Right renal pelvis (tissue), 4 donors: ENCODE measurements at places on chromosomes 5 and 9.

GRCh38 chr9:86600291-86600690, 246.1 kb upstream of the TUT7 start:
- no peak for DNase-seq

DNA sequence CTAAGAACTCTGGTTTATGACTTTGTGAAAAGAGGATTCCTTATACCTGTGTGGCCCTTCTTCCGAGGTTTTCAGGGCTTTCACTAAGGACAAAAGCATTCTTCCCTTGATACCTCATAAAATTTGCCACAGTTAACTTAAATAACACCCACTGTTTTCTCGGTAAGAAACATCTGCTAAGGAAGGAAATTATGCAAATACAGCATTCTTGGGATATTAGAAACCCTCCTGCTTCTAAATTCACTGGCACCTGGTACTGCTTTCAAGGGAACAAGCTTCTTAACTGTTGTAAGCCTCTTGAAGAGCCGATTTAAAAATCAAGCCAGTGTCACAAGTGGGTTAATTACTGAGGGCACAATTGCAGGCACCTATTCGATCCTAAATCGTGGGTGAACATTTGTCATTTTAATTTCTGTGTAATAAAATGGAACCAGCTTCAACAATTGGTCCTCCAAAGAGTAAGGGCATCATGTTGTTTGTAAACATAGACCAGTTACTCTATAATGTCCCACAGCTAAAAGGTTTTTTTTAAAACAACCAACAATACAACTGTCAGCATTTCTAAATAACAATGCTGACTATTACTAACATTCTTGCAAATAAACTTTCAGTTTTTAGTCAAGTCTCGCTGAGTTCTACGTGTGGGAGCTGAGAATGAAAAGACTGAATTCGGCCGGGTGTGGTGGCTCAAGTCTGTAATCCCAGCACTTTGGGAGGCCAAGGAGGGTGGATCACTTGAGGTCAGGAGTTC, 26.6 kb downstream of the AK3 start:
- no peak for DNase-seq

DNA sequence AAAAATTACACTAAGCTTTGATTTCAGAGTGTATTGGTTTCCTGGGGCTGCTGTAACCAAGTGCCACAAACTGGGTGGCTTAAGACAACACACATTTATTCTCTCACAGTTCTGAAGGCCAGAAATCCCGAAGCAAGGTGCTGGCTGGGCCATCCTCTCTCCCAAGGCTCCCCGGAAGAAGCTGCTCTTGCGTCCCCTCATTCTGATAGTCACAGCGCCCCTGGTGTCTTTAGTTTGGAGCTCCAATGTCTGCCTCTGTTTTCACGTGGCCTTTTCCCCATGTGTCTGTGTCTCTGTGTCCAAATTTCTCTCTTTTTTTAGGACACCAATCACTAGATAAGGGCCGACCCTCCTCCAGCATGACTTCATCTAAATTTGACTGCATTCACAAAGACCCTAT, 56.7 kb downstream of the ROPN1L start:
- DNase-seq, result no peak

DNA sequence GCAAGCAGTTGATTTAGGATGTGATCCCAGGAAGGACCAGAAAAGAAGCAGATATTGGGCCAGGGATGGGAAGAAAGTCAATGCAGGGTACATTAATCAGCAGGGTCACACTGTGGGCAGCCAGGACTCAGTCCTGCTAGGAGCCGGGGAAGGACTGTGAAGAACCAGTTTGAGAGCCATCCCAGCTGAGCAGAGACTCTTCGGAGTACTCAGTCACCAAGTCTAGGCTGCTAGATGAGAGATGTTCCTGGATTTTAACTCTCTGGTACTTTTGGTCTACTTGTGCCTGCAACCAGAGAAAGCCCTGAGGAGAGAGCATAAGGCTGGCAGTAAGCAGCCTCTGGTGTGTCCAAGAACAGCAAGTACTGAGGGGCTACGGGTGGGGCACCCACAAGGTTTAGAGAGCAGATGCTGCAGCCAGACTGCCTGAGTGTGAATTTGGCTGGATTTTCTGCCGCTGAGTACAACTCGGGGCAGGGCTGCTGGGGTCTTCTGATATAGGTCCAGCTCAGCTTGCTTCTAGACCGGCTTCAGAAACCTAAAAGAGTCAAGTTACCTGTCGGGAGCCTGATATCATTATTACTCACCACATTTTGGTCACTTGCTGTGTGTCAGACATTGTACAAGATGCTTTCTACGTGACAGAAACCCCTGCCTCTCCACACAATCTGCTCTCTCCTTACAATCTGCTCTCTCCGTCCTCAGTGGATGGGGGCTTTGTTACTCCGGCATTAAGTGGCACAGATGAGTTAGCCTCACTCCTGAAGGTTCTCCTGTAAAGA, 250.2 kb upstream of the GAS1 start:
- no peak for DNase-seq

DNA sequence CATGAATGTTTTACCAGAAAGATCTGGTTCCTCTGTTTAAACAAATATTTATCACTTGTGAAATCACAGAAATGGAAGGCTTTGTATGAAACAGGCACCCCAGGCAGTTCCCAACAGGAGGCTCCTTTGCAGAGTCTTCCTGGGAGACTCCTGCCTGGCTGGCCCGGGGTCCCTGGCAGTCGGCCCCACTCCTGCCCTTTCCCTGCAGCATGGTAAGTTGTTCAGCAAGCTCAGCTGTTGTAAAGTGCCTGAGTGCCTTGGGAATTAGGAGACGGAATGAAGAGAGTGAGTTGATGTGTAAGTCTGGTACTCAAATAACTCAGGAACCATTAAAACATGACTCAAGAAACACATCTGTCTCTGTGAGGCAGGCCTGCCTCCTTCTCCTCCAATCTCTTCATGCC, 17.5 kb upstream of the LHFPL2 start:
- DNase-seq, result no peak

DNA sequence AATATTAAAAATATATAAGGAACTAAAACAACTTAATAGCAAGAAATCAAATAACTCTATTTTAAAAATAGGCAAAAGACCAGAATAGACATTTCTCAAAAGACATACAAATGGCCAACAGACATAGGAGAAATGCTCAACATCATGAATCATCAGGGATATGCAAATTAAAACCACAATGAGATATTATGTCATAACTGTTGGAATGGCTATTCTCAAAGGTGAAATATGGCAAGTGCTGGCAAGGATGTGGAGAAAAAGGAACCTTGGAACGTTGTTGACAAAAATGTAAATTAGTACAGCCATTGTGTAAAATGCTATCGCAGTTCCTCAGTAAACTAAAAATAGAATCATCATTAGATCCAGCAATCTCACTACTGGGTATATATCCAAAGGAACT, 468.5 kb downstream of the NFIB start:
- no peak for DNase-seq

DNA sequence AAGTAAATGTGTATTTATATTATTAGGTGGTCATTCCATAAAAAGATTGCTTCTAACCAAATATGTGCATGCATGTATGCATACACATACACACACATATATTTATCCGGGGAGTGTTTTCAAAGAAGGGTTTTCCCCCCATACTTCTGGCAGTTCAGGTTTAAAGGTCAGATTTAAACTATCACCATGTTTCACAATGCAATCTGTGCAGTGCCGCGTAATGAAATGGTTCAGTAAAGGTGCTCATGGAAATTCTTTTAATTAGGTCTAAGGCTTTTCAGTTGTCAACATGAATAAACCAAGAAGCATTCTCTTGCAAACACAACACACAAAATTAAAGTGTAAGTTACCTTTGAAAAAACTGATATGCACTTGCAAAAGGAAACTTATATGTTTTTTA, 211.0 kb downstream of the CRB2 start:
- DNase-seq, result no peak

DNA sequence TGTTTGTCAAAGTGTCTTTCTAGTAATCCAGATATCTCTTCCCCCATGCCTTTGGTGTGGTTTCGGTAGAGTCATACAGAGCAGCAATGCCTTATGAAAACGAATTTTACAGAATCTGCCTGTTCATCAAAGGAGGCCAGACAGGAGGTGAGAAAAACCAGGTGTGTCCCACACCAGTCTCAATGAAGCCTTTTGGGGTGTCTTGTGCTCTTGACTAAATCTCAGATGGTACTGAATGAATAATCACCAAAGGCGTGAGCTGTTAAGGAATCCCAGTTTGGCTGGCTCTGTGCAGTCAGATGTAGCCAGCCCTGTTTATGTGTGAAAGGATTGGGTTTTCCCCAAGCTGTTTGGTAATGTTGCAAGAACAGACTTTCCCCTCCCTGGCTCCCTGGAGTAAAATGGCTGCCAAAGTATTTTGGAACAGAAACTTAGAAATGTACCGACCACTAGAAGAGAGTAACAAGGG, 70.8 kb upstream of the CDKN2B start:
- no peak for DNase-seq

- DNase-seq, result no peak
These were observed 7.4 kb upstream of the RNF183 start for GRCh38 chr9:113310538-113310937.

GRCh38 chr5:71652803-71653543, 65.8 kb downstream of the MCCC2 start:
- DNase-seq, result peak; percentile 18

- DNase-seq, result no peak
These were observed 162.7 kb upstream of the SGCD start for GRCh38 chr5:156164306-156164705.

- DNase-seq, result no peak
These were observed 244.7 kb downstream of the SEMA5A start for GRCh38 chr5:9301200-9301599.
